A549 treated with Mapracorat at 1 μM for 4 hours (cell line): ENCODE measurements at places on chromosomes 3 and 15. TPM values are rescaled to one million over a fixed set of nuclear protein-coding genes. Genes with fewer than 3 reads are reported as not detected.

ZNF280D gene
- 13.9 to 17.1 TPM (median 15.1 TPM) in 5 replicates for total RNA-seq

DPPA2 gene
- total RNA-seq: not detected in 5 replicates

TRIM71 gene
- total RNA-seq: not detected in 5 replicates

HHATL gene
- not detected in 5 replicates for total RNA-seq
